ENCODE measurements at places on chromosomes 13 and 19. TPM values are rescaled to one million over a fixed set of nuclear protein-coding genes. Genes with fewer than 3 reads are reported as not detected.

DNA sequence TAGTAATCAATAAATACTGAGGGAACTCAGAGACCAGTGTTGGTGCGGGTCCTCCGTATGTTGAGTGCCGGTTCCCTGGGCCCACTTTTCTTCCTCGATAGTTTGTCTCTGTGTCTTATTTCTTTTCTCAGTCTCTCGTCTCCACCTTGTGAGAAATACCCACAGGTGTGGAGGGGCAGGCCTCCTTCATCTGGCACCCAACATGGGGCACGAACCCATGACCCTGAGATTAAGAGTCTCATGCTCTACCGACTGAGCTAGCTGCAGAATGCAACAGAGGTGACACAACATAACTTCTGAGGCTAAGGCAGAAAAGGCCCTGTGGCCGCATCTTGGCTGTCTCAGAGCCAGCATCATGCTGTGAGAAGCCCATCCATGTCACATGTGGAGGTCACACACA is 5.3 kb upstream of the ZNF613 start:
- H3K4me3 ChIP-seq = no peak overlapping the region
- no peak for DNase-seq
- H3K4me1 ChIP-seq = peaks cover 3% of the 10 kb centered on the region

The CTXN1 gene
- total RNA-seq = 2.9 TPM

The ZNF536 gene
- 0.10 TPM for total RNA-seq

DNA sequence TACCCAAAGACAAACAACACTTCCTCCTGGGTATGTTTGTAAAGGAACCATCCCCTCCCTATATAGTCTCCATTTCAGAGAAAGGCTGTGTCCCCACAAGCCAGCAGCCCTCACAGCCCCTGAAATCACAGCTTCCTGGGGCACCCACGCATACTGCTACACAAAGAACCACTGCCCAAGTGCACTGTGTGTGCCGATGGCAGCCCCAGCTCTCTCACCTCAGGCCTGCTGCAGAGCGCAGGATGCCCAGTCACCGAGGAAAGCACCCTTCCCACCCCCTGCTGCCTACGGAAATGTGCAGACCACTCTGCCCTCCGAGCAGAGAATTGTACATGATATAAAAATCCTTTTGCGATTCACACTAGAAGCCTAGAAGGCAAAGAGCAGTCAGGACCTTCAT is 39.4 kb downstream of the SOHLH2 start:
- H3K4me3 ChIP-seq = no peak overlapping the region
- H3K27me3 ChIP-seq = no peaks in the 10 kb centered on the region
- no peak for DNase-seq
- no peaks in the 10 kb centered on the region for H3K4me1 ChIP-seq
- no peaks in the 10 kb centered on the region for H3K36me3 ChIP-seq
- H3K27ac ChIP-seq = no peak overlapping the region

GRCh38 chr13:27006519-27007161 is 165.0 kb downstream of the USP12 start:
- H3K36me3 ChIP-seq = no peaks in the 10 kb centered on the region

- no peak overlapping the region for H3K4me3 ChIP-seq
- no peak for DNase-seq
- H3K27me3 ChIP-seq = no peaks in the 10 kb centered on the region
- peaks cover 7% of the 10 kb centered on the region for H3K36me3 ChIP-seq
These were observed 70.6 kb upstream of the C13orf46 start for GRCh38 chr13:114044486-114044885.

The SIGLEC6 gene
- 0.30 TPM for total RNA-seq

GRCh38 chr19:54877471-54877870 is 3.4 kb downstream of the FCAR start:
- DNase-seq = no peak
- no peak overlapping the region for H3K27ac ChIP-seq
- no peaks in the 10 kb centered on the region for H3K36me3 ChIP-seq
- H3K4me3 ChIP-seq = no peak overlapping the region

The JSRP1 gene
- total RNA-seq = not detected

The ZNF667 gene
- 2.5 TPM for total RNA-seq

DNA sequence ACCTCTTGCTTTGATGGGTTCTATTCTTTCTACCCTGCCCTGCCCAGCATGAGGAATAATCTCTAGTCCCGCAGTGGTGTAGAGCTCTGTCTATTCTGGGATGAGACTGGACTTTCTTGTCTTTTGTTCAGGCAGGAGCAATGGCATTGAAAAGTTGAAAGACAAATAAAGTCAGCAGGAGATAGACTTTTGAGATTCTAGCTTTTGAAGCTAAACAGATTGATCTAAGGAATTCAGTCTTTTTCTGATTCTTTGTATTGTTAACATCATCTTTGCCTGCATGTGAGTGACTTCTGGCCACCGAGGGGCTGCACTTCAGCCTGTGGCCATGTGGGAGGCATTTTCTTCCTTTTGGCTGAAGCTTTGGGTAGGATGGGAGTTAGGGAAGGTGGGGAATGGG is 132.4 kb downstream of the MRPL57 start:
- H3K27ac ChIP-seq = no peak overlapping the region
- no peak for DNase-seq
- no peaks in the 10 kb centered on the region for H3K4me1 ChIP-seq
- no peak overlapping the region for H3K4me3 ChIP-seq
- H3K27me3 ChIP-seq = no peaks in the 10 kb centered on the region

The PRODH2 gene
- not detected for total RNA-seq

DNA sequence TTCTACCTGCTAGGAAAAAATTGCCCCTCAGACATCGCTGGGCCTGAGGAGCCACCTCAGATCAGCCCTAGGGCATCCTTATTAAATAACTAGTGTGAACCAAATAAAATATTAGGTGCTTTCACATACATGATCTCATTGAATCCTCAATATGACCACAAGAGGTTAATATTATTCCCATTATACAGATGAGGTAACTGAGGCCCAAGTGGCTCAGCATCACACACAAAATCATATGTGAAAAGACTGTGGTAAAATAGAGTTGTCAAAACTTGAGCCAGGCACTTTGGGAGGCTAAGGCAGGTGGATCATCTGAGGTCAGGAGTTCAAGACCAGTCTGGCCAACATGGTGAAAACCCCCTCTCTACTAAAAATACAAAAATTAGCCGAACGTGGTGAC is 2.9 kb upstream of the DMKN start:
- no peaks in the 10 kb centered on the region for H3K36me3 ChIP-seq
- H3K27me3 ChIP-seq = peaks cover 18% of the 10 kb centered on the region
- no peak overlapping the region for H3K4me3 ChIP-seq
- no peak overlapping the region for H3K27ac ChIP-seq
- H3K4me1 ChIP-seq = peaks cover 26% of the 10 kb centered on the region

The SPRY2 gene
- total RNA-seq = 35.8 TPM

The ZNF793 gene
- total RNA-seq = 9.2 TPM

GRCh38 chr13:35617420-35617819 is 140.9 kb upstream of the MAB21L1 start:
- no peaks in the 10 kb centered on the region for H3K4me1 ChIP-seq
- H3K4me3 ChIP-seq = no peak overlapping the region
- H3K27ac ChIP-seq = no peak overlapping the region
- no peak for DNase-seq

GRCh38 chr13:72805676-72806346 is 23.9 kb downstream of the PIBF1 start:
- H3K27ac ChIP-seq = no peak overlapping the region
- peaks cover 20% of the 10 kb centered on the region for H3K36me3 ChIP-seq
- H3K4me3 ChIP-seq = no peak overlapping the region
- no peaks in the 10 kb centered on the region for H3K27me3 ChIP-seq

DNA sequence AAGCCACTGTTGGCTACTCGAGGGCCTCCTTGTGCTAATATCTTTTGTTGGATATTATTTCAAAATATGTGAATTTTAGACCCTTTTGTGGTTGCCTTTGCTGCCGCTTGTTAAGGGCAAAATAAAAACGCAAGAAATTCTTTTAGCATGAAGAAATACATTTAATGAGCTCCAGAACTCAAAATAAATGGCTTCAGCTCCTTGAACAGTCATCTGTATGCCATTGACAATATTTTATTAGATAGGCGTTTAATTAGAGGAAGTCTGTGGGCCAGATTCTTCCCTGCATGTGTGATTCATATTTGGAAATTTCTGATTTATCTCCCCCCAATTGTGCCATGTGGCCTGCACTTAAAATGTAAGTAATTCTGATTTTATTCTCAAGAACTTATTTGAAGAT is 177.2 kb downstream of the STK24 start:
- H3K4me3 ChIP-seq = no peak overlapping the region
- peak overlapping the region; percentile 23 for H3K27ac ChIP-seq
- DNase-seq = no peak
- no peaks in the 10 kb centered on the region for H3K27me3 ChIP-seq
- peaks cover 15% of the 10 kb centered on the region for H3K4me1 ChIP-seq

DNA sequence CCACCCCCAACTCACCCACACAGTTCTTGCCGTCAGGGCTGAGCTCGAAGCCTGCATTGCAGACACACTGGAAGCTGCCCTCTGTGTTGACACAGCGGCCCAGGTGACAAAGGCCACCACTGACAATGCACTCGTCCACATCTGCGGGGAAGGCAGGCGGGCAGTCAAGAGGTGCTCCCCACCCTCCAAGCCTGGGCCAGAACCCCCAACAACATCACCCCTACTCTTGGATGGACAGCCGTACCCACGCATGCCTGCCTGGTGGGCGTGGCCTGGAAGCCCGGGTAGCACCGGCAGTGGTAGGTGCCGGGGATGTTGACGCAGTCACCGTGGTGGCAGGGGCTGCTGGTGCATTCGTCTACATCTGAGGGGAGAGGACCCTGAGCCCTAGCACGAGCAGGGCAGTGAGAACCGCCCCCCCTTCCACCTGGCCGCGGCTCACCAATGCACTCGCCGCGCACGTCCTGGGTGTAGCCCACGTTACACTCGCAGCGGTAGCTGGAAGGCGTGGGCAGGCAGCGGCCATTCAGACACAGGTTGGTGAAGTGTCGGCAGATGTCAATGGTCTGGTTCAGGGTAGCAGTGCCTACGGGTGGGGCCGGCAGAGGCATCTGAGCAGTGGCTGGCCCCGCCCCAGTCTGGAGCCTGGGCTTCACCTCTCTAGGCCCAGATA is 13.3 kb downstream of the FBN3 start:
- H3K36me3 ChIP-seq = no peaks in the 10 kb centered on the region
- no peak overlapping the region for H3K4me3 ChIP-seq
- peaks cover 3% of the 10 kb centered on the region for H3K4me1 ChIP-seq
- H3K27me3 ChIP-seq = peaks cover 3% of the 10 kb centered on the region

GRCh38 chr13:59906413-59907049 is 257.2 kb downstream of the DIAPH3 start:
- H3K4me3 ChIP-seq = no peak overlapping the region
- no peaks in the 10 kb centered on the region for H3K27me3 ChIP-seq
- DNase-seq = no peak
- H3K36me3 ChIP-seq = no peaks in the 10 kb centered on the region
- no peak overlapping the region for H3K27ac ChIP-seq
- no peaks in the 10 kb centered on the region for H3K4me1 ChIP-seq

DNA sequence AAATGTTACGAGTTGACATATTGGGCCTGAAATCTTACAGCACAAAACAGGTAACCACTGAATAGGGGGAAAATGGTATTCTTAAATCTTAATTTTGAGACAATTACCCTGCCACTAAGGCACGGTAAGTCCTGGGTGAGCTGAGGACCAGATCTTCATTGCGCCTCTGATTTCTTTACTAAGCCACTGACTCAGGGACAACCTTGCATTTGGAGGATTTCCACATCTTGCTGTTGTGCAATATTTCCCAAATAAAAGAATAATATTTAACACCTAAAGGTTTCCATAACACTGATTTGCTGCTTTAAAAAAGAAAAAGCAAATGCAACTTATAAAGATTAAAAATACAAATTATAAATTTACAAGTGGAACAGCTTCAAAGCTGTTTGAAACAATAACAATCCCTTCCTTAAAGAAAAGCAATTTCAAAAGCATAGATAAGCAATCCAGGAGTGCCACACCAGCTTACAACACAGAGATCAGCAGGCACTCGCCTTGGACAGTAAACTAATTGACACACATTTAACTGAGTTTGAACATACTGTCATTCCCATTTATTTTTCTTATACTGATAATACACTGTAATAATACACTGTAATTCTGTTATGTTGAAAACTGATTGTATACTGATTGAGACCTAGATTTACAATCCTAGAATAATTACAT is 79.6 kb upstream of the DOCK9 start:
- peaks cover 68% of the 10 kb centered on the region for H3K4me1 ChIP-seq
- H3K4me3 ChIP-seq = no peak overlapping the region
- H3K36me3 ChIP-seq = no peaks in the 10 kb centered on the region
- no peaks in the 10 kb centered on the region for H3K27me3 ChIP-seq
- peak overlapping the region; percentile 19 for H3K27ac ChIP-seq

The S1PR4 gene
- 1.6 TPM for total RNA-seq

The F2RL3 gene
- 1.7 TPM for total RNA-seq

DNA sequence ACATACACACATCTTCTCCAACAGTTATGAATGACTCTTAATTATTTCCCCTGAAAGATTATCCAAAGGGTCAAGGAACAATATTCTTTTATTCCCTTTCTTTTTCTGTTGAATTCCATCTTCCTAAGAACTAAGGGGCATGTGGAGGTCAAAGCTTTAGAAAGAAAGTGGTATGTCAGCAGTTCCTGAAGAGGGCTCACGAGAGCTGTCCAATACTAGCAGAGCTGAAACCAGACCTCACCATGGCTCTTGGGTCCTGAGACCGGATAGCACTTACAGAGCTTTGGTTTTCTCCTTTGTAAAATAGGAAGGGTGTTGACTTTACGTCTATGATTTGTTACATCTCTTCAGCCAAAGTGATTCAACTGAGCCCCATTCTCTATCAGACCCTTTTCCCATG is 109.8 kb upstream of the FREM2 start:
- no peaks in the 10 kb centered on the region for H3K36me3 ChIP-seq
- DNase-seq = no peak
- no peaks in the 10 kb centered on the region for H3K4me1 ChIP-seq
- H3K4me3 ChIP-seq = no peak overlapping the region
- no peaks in the 10 kb centered on the region for H3K27me3 ChIP-seq

DNA sequence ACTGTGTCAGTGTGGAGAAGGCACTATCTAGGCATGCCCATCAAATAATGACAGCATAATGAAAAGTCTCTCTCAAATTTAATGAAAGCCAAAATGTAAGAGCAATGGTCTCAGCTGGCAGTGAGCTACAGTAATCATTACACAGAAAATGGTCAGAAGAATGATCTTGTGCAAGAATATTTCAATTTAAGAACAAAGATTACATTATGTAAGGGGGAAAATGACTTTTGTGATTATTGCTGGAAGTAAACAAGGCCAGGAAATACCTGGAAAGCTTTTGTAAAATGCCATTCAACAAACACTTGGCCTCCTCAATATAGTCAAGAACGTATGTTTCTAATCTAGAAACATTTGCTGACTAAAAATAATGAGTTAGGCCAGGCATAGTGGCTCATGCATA is 89.1 kb downstream of the CAB39L start:
- no peaks in the 10 kb centered on the region for H3K27me3 ChIP-seq
- no peak for DNase-seq
- H3K36me3 ChIP-seq = peaks cover 10% of the 10 kb centered on the region

The ZNF880 gene
- 12.1 TPM for total RNA-seq

DNA sequence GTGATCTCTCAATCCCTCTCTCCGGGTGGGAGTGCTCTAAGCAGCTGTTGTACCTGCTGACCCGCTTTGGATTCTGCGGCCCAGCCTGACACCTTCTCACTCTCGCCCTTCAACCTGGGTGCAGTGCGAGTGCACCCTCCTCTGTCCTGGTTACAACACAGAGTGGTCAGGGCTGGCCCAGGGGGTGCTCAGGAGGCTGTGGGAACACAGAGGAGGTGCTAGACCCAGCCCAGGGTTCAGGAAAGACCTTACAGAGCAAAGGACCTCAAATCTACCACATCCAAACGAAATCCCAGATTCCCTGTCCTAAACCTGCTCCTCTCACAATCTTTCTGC is 23.7 kb downstream of the ZNF175 start:
- H3K36me3 ChIP-seq = no peaks in the 10 kb centered on the region
- H3K4me3 ChIP-seq = peak overlapping the region; percentile 67
- DNase-seq = no peak

Measured in suprapubic skin (tissue), 4 donors.